ENCODE measurements at places on chromosomes 6 and 20.
A peak's percentile ranks its signal among the peaks of the same experiment; 100 is the strongest.

DNA sequence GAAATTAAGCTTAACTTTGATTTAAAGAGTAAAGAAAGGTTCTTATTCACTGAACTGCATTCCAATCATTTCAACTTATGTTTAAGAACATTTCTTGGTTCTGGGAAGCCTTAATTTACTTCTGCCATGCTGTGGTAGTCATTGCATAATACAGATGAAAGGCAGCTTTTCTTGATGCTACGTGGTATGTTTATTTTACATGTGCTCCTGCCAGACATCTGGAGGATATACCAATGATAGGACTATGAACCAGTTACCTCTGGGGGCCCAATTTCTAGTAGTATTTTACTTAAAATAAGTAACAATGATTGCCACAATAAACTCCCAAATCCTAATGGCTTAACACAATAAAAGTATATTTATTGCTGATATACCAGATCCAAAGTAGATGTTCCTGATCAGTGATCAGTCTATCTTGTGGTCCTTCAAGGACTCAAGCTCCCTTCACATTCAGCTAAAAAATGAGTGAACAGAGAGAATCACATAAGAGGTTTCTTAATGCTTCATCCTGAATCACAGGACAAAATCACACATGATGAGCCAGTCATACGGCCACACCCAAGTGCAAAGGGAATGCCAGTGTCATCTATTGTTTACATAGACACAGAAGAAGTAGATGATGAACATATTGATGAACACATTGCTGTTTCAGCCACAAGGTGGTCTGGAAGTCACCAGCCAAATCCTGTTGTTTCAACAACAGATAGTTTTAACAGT, 56.5 kb upstream of the CCN2 start:
- no peak for DNase-seq

- no peak for DNase-seq
Observed at GRCh38 chr20:49426873-49427272, 55.6 kb downstream of the KCNB1 start.

DNA sequence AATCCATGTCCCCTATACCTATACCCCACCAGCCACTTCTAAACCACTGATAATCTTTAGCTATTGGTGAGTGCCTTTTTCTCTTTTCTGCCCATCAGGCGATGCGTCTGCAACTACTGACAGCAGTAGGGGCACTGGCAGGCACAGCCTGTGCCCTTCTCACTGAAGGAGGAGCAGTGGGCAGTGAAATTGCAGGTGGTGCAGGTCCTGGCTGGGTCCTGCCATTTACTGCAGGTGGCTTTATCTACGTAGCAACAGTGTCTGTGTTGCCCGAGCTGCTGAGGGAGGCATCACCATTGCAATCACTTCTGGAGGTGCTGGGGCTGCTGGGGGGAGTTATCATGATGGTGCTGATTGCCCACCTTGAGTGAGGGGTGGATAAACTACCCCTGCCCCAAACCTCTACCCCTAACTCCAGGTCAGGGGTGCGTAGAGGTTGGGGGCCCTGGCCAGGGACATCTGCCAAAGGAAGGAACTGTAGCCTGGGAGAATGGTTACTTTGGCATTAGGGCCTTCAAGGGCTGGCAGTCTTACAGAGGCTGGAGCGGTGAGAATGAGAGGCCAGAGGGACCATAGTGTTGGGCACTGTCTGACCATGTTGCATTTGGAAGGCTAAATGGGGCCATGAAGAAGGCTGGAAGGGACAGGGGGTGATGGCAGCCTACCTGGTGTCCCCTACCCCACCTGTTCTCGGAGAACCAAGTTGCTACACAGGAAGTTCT, 851 bp upstream of the HSD17B8 start:
- no peak for DNase-seq

DNA sequence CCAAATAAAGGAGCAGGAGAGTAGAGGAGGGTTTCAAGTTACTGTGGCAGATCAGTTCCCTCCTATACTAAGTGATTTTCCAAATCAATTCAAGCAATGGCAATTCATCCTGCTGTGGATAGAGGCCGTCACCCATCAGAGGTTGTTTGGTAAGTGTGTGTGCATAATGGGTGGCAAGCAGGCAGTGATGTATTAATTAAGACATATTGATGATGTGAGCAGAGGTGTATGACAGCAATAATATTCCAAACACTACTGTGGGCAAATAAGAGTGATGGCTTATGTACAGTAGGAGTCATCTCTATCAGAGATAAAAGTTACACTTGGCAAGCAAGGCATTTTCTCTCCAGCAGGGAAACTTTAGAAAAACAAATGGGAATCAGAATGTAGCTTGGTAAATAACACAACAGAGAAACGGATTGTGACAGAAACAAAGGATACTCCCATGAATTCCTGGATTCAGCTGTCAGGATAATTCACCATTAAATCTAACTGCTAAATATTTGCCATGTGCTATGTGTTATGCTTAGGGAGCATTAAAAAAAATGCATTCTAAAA, 196.3 kb downstream of the KHDC1L start:
- no peak for DNase-seq

GRCh38 chr6:52285177-52286068, 881 bp upstream of the MCM3 start:
- peak; percentile 69 for DNase-seq

- DNase-seq, result no peak
Observed at GRCh38 chr6:125193208-125193607, 39.6 kb downstream of the TPD52L1 start.

DNA sequence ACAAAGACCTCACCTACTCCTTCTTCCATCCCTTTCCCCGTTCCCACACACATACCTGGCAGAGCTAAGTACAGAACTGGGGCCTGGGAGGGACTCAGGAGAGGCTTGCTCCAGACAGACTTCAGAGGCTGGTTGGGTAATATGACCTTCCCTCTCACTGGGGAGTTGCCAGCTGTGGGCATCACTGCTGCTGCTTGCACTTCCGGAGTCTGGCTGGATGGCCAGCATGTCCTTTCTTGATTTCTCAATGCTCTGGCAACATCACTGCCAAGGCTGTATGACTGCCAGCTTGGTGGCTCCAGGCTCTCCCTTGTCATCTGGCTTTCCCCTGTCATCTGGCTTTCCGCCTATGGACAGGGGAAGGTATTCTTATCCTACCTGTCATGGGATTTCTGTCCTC, 47.8 kb downstream of the CDH22 start:
- no peak for DNase-seq

GRCh38 chr20:56722042-56722441, 92.9 kb downstream of the TFAP2C start:
- DNase-seq, result peak; percentile 75

GRCh38 chr6:18266523-18266912, 2.2 kb upstream of the DEK start:
- DNase-seq, result no peak

DNA sequence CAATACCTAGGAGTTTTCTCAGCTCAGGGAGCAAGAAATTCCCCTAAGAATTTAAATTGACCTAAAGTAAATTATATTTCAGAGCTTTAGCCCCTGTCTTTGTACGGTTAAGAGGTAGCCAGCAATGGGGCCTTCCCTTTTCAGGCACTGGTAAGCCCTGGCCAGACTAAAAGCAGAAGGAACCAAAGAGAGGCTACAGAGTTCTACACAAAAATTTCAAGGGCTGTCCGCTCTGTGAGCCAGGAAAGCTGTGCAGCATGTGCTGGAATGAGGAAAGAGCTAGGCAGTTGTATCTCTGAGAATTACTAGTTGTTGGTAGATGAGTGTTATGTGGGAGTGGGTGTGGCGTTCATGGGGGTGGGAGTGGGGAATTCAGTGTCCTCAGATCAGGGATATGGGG, 96.3 kb upstream of the MAFB start:
- DNase-seq, result no peak

GRCh38 chr20:12276011-12276673, 358.4 kb downstream of the BTBD3 start:
- DNase-seq, result no peak

GRCh38 chr6:10621847-10622246, 72.6 kb downstream of the C6orf52 start:
- no peak for DNase-seq

DNA sequence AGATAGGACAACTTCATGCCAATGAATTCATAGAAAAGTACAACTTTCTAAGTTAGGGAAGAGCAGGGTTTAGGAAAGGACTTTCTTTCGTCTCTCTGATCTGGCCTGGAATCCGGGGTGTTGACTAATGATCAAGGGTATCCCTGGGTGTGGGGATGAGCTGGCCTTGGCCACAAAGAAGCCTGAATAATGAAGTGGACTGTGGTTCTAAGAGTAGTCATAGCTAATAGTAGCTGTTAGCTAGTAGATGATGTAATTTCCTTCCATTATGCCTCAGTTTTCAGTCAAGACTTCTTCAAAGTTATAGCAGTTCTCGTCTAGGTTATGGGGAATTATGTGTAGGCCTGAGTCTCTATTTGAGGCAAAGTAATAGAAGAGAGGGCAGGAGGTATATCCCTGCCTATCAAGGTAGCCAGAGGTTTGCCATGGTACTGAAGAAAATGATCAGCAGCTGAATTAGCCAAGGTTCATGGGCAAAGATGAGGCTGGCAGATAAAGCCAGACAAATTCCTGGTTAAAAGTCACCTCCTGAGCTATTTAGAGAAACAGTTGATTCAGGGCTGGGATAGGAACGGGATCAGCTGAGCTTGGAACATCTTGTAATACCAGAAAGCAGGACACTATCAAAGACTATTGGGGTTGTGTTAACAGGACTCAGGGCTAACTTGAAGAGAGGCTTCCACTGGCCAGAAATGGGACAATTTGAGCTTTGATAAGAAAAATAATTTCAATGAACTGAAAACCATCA, 18.7 kb upstream of the TRPC4AP start:
- no peak for DNase-seq

DNA sequence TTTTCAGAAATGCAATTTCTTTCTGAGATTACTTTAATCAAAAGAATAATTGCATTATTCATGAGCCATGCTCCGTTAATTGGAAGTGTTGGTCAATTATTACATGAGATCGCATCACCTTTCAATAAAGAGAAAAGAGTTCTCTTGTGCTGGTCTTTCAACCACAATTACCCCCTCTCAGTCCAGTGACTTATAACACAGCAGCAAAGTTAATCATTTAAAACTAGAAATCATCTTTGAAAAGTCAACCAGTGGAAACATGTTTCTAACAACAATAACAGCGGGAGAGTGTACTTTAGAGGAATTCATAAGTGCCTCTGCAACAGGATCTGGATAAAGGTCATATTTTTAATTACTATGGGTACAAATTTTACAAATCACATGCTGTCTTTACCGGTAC, 384.4 kb upstream of the AGPAT4 start:
- DNase-seq, result no peak

DNA sequence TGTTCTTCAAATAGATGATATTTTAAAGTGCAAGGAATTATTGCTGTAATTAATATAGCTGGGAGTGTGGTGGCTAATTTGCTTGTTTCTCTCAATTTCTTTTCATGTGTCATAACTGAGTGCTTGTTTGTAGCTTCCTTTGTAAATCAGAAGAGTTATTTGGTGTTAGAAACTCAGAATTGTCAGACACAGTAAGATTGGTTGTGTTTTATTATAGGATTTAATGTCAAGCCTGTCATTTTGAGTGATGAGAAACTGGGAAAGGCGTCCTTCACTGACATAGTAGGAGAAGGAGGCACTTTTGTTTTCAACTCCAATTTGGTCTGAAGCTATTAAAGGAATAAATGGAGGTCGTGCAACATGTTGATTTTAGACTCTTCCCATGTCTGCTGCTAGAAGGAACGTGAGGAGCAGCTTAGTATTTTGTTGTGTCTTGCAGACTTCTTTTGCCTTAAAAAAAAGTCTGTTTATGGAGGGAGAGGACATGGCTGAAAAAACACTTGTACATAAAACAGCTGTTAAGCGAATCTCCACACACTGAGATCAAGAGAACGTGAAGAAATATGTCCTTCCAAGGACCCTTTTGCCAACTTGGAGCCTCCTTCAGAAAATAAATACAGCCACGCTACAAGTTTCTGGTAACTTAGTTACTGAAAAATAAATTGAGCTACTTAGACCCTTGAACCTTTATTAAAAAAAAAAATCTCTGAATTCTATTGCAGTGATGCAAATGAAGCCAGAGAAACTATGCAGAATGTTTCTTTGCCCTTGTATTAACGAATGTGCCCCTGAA, 59.5 kb downstream of the BMP6 start:
- DNase-seq, result no peak

- DNase-seq, result no peak
Observed at GRCh38 chr20:60934724-60935123, 317.3 kb upstream of the CDH4 start.

DNA sequence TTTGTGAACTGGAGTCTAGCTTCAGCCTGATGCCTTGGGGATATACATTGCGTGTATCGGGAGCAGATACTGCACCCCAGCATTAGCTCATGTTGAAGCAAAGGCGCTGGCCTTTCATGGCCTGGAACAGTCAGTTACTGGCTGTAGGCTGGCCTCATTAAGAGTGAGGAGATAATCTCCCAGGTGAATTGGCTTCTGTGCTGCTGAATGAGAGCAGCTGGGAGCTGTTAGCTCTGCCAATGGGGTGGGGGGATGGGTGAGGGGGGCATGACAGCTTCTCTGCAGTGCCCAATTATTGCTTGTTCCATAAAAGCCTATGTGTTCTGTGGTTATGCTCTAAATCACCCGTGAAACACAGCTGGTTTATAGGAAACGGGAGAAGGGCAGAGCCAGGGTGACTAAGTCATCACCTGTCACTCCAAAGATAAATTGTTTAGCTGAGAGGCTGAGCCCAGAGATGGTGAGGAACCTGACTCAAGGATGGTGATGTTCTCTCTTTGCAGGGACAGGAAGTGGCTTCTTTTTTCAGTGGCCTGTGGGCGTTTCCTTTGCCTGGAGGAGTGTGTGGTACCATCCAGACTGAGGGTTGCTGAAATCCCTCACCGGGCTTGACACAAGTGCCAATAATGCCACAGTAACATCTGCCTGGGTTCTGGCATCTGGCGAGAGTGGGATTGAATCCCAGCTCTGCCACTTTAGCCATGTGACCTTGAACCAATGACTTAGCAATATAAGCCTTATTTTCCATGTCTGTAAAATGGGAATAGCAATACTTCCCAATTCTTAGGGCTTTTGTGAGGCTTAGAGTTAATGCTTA, 170.8 kb downstream of the BCAS1 start:
- peak; percentile 82 for DNase-seq

- DNase-seq, result peak; percentile 56
Observed at GRCh38 chr6:139996253-139996834, 621.9 kb upstream of the CITED2 start.

DNA sequence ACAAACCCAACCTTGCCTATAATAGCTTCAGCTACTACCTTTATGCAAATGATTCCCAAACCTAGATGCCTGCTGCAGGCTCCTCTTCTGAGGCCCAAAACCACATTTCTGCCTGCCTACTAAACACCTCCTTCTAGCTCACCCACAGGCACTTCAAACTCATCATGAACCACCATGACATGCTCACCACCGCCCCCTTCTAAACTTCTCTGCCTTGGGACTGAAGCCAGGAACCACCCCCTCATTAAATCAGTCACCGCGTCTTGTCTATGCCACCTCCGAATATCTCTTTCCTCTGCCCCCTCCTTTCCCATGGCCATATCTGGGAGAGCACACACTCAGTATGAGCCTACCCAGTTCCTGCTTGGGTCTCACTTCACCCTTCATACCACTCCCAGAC, 101.2 kb downstream of the SNAP25 start:
- peak; percentile 15 for DNase-seq

DNA sequence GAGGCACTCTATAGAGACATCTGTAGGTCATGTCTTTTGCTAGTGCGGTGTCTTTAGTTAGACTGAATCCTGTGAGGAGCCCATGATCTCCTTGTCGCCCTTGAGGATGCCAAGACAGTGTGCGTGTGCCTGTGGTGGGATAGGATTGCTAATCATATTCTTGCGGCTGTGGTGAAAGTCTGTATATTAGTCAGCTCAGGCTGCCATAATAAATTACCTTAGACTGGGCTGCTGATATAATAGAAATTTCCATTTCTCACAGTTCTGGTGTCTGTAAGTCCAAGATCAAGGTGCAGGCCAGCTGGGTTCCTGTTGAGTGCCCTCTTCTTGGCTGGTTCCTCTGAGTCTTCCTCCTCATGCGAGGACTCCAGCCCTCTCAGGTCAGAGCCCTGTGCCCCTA, 141.2 kb downstream of the JARID2 start:
- peak; percentile 55 for DNase-seq

All from hematopoietic multipotent progenitor cell treated with erythropoietin and hydrocortisone succinate and interleukin-3 and kit ligand, for 4 days (in vitro differentiated cells).